ENCODE measurements at places on chromosomes 7 and 10. TPM values are rescaled to one million over a fixed set of nuclear protein-coding genes. Genes with fewer than 3 reads are reported as not detected.

GRCh38 chr10:125163803-125164202 is 3.4 kb upstream of the CTBP2 start:
- DNase-seq = no peak
- no peaks in the 10 kb centered on the region for H3K36me3 ChIP-seq
- H3K4me3 ChIP-seq = no peak overlapping the region
- H3K27ac ChIP-seq = no peak overlapping the region
- no peaks in the 10 kb centered on the region for H3K4me1 ChIP-seq
- peaks cover 22% of the 10 kb centered on the region for H3K27me3 ChIP-seq

CALCR gene
- not detected for total RNA-seq

FEZF1 gene
- not detected for total RNA-seq

MMP21 gene
- total RNA-seq = not detected

DNA sequence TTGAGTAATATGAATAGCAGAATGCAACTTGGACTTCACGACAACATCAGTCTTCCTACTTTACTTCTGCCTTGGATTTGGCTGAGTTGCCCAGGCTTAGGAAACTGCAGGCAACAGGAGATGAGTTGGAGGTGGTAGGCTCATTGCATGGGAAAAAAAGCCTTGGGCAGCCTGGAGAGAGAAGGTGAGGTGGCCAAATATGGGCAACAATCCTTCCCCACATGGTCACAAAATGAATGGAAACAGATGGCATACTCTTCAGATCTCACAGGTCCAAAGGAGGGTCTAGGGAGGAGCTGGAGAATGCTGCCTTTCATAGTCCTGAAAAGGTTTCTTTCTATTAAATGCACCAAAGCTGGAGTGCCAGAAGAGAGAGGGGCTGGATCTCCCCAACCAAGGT is 128.6 kb upstream of the AOAH start:
- peaks cover 10% of the 10 kb centered on the region for H3K4me1 ChIP-seq
- H3K27me3 ChIP-seq = no peaks in the 10 kb centered on the region
- no peak for DNase-seq
- H3K27ac ChIP-seq = no peak overlapping the region

ANKRD30A gene
- total RNA-seq = not detected

MEST gene
- 1.2 TPM for total RNA-seq

DNA sequence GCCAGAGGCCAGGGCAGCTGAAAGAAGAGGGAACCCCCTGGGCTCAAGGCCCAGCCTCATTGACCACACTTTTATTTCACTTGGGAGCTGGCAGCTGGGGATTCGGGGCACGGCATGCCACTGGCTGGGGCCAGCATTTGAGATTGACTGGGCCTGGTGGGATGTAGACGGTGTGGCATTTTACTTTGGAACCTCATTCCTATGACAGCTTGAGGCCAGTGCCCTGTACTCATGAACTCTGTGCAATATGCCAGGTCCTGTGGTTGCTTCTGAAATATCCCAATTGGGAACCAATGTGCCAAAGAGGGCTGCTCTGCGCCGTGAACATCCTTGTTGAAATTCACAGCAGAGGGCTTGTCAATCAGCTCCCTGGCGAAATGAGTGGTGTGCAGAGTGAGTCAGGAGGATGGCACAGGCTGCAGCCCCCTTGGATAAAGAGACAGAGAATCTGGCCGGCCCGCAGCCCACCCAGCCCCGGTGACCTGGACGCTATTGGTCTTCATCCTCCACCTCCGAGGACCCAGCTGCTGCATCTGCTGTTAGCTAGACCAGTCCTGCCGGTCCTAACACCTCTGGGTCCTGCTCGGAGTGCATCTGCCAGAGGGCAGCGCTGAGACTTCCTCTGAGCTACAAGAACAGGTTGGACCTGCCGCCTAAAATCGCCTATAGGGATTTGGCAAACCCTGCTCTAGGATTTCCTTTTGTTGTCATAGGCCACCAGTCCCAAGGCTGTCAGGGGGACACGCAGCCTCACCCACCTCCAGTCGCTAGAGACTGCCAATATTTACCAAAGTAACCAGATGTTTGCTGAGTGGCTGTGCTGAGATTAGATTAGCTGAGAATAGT is 58.0 kb downstream of the PRKAG2 start:
- no peaks in the 10 kb centered on the region for H3K4me1 ChIP-seq
- DNase-seq = no peak
- H3K36me3 ChIP-seq = no peaks in the 10 kb centered on the region
- H3K4me3 ChIP-seq = no peak overlapping the region
- no peaks in the 10 kb centered on the region for H3K27me3 ChIP-seq

DNA sequence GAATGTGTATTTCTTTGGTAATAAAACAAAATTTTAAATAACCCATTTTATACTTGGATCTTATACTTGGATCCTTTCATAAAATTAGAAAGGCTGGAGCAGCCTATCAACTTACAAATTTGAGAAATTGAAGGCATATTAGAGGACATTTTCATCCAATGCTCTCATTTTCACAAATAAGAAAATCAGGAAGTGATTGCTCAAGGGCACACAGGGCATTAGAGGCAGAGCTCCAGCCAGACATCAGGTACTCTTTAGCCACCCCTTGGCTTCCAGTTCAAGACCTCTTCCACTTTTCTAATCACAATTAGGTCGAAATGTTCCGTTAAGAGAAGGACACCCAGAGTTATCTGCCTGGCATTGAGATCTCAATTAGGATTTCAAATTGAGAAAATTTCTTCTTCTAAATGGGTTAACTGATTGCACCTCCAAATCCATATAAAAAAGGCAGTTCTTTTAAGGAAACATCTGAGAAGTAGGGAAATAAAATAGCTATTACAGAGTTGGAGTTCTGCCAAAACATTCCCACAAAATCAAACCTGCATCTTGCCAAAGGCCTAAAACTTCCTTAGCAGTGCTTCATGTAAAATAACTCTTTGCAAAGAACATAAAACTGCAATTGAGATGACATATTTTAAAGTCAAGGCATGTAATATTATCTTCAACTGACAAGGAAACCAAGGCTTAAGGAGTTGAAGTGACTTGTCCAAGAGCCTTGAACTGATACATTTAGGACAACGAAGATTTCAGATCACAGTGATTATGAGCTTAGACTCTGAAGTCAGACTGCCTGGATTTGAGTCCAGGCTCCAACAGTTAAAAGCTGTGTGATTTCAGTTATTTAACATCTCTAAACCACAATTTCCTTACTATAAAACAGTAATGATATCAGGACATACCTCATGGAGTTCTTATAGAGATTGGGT is 2.4 kb downstream of the ACTA2 start:
- peaks cover 21% of the 10 kb centered on the region for H3K4me1 ChIP-seq
- no peak overlapping the region for H3K4me3 ChIP-seq
- DNase-seq = no peak
- no peaks in the 10 kb centered on the region for H3K27me3 ChIP-seq

DNA sequence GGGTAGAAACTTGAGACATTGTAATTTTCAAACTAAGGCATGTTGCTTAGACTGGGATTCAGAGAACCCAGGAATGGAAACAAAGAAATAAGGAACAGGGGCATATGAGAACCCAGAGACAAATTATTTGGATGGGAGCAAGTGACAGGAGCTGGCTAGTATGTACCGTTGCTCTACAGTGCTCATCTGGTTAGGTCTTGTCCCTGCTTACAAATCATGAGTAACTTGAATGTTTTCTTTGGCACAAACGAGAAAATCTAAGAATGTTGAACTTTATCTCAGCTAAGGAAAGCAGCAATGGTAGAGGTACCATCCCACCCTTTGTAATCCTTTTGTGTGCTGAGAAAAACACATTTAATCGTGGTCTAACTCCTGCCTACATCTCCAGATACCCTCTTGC is 116.0 kb upstream of the IMMP2L start:
- no peak overlapping the region for H3K4me3 ChIP-seq
- H3K27me3 ChIP-seq = peaks cover 8% of the 10 kb centered on the region
- H3K4me1 ChIP-seq = no peaks in the 10 kb centered on the region
- DNase-seq = no peak

- H3K36me3 ChIP-seq = no peaks in the 10 kb centered on the region
- no peak for DNase-seq
- no peak overlapping the region for H3K27ac ChIP-seq
- H3K4me1 ChIP-seq = no peaks in the 10 kb centered on the region
- no peak overlapping the region for H3K4me3 ChIP-seq
- H3K27me3 ChIP-seq = no peaks in the 10 kb centered on the region
Observed at GRCh38 chr10:67487906-67488619, 207.9 kb downstream of the CTNNA3 start.

KIF11 gene
- 89.8 TPM for total RNA-seq

- H3K36me3 ChIP-seq = peaks cover 6% of the 10 kb centered on the region
- no peak for DNase-seq
Observed at GRCh38 chr7:99143521-99143852, 421 bp downstream of the SMURF1 start.

DNA sequence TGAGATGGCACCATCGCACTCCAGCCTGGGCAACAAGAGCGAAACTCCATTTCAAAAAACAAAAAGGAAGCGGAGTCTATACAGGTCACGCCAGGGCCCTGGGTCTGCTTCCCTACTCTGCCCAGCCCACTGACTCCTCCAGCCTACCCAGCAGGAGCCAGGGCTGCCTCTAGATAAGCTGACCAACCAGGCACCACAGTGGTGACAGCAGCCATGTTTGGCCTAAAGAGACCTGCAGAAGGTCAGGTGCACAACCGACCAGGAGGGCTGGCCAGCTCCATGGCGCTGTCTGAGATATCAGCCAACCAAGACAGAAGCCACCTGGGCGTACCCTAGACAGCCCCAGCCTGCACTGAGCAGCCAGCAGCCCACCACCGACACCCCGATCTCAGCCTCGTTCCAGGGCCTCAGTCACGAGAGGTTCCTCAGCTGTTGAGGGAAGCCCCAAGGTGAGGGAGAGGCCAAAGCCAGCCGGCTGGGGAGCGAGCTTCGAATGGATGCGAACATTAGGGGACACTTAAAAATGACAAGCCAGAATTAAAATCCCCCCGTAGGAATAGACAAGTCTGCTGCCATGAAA is 24.4 kb upstream of the PWWP2B start:
- H3K4me1 ChIP-seq = peaks cover 8% of the 10 kb centered on the region
- H3K36me3 ChIP-seq = no peaks in the 10 kb centered on the region
- no peak for DNase-seq
- peaks cover 2% of the 10 kb centered on the region for H3K27me3 ChIP-seq
- H3K4me3 ChIP-seq = no peak overlapping the region

- H3K4me1 ChIP-seq = no peaks in the 10 kb centered on the region
- DNase-seq = no peak
- no peak overlapping the region for H3K27ac ChIP-seq
- no peaks in the 10 kb centered on the region for H3K27me3 ChIP-seq
- H3K36me3 ChIP-seq = no peaks in the 10 kb centered on the region
- H3K4me3 ChIP-seq = no peak overlapping the region
Observed at GRCh38 chr7:20075992-20076820, 141.0 kb downstream of the MACC1 start.

DNA sequence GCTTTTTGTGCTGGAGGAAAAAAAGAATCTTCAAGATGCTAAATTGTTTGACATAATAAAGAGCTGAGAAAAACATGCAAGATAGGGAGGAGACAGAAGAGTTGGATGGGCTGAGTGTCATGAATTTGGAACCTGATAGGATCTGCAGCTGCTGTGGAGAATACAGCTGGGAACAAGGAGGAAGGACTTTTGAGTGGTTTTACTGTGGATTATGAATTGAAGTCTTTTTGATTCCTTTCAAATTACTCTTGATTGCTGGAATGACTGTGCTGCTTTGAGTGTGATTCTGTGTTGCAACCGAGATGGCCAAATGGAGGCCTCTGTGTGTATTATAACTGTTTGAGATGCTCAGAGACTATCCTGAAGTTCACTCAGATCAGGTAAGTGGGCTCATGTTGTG is 4.0 kb downstream of the EFCAB10 start:
- no peak for DNase-seq
- no peaks in the 10 kb centered on the region for H3K27me3 ChIP-seq
- H3K4me1 ChIP-seq = peaks cover 7% of the 10 kb centered on the region
- H3K27ac ChIP-seq = no peak overlapping the region

- no peak overlapping the region for H3K4me3 ChIP-seq
- H3K27me3 ChIP-seq = no peaks in the 10 kb centered on the region
- no peak for DNase-seq
- H3K27ac ChIP-seq = no peak overlapping the region
- H3K36me3 ChIP-seq = no peaks in the 10 kb centered on the region
- H3K4me1 ChIP-seq = no peaks in the 10 kb centered on the region
Observed at GRCh38 chr7:122803323-122803722, 82.9 kb downstream of the CADPS2 start.

- no peaks in the 10 kb centered on the region for H3K27me3 ChIP-seq
- no peak for DNase-seq
- H3K36me3 ChIP-seq = no peaks in the 10 kb centered on the region
- H3K27ac ChIP-seq = no peak overlapping the region
Observed at GRCh38 chr7:117375380-117375779, 51.9 kb downstream of the ASZ1 start.

DNA sequence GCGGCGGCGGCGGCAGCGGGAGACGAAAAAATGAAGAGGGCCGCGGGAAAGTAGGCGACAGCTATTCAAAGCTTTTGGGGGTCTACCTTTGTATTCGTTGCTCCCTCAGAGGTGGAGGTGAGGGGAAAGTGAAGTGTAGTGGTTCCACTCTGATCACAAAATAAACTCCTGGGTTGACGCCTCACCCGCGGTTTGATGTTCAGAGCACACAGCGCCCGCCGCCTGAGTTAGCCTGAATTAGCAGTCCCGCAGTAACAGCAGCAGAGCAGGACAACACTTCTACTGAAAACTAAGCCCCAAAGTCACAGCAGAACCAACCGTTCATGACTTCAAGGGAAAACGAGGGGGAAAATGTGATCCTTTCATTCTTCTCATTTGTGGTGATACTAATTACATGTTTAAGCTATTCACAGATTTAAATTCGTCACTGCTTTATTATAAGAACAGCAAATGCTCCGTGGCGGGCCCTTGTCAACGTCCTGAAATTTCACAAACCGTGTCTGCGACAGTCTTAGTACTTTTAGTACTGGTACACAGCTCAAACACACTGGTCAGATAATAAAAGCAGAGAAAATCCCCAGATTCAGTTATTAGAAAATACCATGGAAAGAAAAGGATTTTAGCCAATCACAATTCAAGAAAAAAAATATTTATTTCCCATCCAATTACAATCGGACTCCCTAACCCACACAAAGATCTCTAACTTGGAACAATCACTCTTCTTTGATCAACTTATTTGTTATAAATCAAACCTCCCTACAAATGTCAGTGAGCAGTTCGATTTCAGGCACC is 563 bp upstream of the JMJD1C start:
- peaks cover 21% of the 10 kb centered on the region for H3K4me1 ChIP-seq
- peak overlapping the region; percentile 88 for H3K4me3 ChIP-seq
- H3K27ac ChIP-seq = peak overlapping the region; percentile 72

DNA sequence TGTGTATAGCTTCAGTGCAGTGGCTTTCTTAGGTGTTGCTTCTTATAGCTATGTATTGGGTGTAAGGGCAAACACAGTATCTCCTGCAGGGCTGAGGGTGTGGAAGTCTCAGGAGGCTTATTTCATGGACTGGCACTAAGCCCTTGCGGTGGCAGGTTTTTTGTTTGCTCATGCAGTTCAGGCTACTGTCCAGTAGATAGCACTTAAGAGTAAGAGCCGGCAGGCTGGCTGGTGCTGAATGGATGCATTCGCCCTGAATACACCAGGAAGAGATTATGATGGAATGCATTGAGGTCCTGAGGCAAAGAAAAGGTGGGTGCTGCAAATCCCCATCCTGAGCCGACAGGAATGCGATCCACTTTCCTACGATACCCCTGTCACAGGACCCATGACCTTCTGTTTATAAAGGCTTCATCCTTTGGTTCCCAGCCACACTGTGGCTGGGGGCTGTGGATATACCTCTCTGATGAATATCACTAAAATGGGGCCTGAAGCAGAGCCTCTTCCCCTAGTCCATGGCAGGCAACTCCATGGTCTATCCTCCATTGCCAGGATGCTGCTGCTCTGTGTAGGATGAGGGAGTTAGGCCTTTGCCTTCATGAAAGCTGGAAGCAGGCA is 44.9 kb downstream of the ANXA8 start:
- peaks cover 36% of the 10 kb centered on the region for H3K27me3 ChIP-seq
- H3K36me3 ChIP-seq = no peaks in the 10 kb centered on the region
- H3K27ac ChIP-seq = no peak overlapping the region
- DNase-seq = no peak
- no peaks in the 10 kb centered on the region for H3K4me1 ChIP-seq
- H3K4me3 ChIP-seq = no peak overlapping the region

Data from activated CD4-positive, alpha-beta T cell treated with anti-CD3 and anti-CD28 coated beads, Interleukin-2, amount 10 ng/mL, durations not matched to agents 7 days and 5 days (primary cell).